Vagina (tissue), 2 donors: ENCODE measurements at places on chromosomes 3 and 15. TPM values are rescaled to one million over a fixed set of nuclear protein-coding genes. Genes with fewer than 3 reads are reported as not detected.

Gene HEG1
- 47.1 TPM for total RNA-seq

DNA sequence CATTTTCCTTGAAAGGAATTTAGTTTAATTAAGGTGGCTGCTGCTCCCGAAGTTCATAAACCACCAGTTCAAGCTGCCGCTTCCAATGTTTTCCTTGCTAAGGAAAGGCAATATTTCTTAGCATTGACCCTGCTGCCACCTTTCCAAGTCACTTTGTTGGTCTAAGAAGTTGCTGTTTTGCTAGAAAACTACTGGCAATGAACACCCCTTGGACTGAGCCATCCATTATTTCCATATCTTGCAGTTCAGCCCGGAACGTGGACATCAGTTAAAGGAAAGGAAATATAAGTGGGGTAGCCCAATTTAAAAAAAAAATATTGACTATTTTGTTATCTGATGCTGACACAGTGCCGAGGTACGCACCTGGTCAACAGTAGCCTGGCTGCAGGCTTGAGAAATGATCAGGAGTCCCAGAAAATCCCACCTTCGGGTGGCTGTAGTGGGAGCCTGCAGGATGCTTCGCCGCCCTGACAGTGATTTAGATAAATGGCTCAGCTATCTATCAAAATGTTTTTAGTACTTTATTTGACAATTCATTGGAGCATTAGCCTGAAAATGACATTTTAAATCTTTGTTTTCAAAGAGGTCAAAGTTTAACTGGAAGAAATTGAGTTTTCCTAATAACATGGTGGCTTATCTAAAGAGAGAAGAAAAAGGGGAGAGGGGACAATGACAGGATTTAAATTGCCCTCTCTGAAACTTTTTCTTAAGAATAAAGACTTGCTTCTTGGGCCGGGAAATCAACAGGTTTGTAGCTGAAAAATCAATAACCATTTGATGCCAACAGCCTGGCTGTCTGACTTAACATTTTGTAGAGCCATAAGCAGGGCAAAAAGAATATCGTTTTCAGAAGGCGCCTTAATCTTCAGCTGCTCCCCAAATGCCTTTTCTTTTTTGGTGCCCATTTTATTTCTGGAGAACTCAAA is 1.6 kb downstream of the RARB start:
- H3K36me3 ChIP-seq, result no peaks in the 10 kb centered on the region
- DNase-seq, result no peak
- H3K27me3 ChIP-seq, result no peaks in the 10 kb centered on the region
- H3K27ac ChIP-seq, result peak overlapping the region; percentile 88
- peaks cover 30% of the 10 kb centered on the region for H3K4me1 ChIP-seq
- peak overlapping the region; percentile 59 for H3K4me3 ChIP-seq

- no peaks in the 10 kb centered on the region for H3K36me3 ChIP-seq
- H3K4me3 ChIP-seq, result peak overlapping the region; percentile 83
- H3K27ac ChIP-seq, result peak overlapping the region; percentile 95
- H3K27me3 ChIP-seq, result no peaks in the 10 kb centered on the region
- H3K4me1 ChIP-seq, result peaks cover 70% of the 10 kb centered on the region
- DNase-seq, result no peak
Measured at GRCh38 chr3:128490915-128491690, 1.9 kb downstream of the GATA2 start.

GRCh38 chr3:31106204-31106603 is 211.7 kb upstream of the GADL1 start:
- no peak for DNase-seq
- H3K4me1 ChIP-seq, result no peaks in the 10 kb centered on the region
- H3K27ac ChIP-seq, result no peak overlapping the region
- no peaks in the 10 kb centered on the region for H3K27me3 ChIP-seq
- H3K36me3 ChIP-seq, result no peaks in the 10 kb centered on the region
- H3K4me3 ChIP-seq, result no peak overlapping the region

- no peak overlapping the region for H3K27ac ChIP-seq
- H3K4me3 ChIP-seq, result no peak overlapping the region
- H3K27me3 ChIP-seq, result no peaks in the 10 kb centered on the region
- no peak for DNase-seq
- no peaks in the 10 kb centered on the region for H3K4me1 ChIP-seq
Measured at GRCh38 chr3:79690072-79690471, 77.7 kb downstream of the ROBO1 start.

DNA sequence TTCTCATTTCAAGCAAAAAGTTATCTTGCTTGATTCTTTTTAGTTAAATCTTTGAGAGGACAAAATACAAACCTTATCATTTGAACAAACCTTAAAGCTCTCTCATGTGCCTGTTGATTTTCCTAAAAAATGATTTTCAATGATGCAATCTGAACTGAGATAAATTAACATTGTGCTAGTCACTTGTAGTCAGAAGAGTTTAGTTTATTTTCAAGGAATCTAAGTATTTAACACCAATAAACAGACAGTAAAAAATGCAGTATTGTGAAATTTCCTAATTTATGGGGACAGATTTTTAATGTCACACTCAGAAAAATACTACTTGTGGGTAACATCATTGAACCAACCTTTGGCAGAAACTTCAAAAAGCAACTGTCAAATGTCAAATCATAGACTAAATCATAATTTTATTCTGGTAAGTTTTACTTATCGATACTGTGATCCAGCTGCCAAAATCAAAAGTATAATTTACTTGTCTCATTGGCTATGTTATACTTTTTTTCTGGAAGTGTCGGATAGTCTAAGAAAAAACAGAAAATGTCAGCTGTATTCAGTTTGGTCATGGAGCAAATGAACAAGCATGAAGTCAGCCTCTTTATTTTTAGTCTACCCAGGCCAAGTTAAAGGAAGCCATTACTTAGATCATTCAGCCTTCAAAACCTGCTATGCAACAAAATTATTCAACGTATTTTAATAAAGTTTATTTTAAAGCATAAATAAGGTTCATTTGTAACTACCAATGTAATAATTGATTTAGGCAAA is 52.4 kb upstream of the FNDC3B start:
- no peak for DNase-seq
- H3K4me1 ChIP-seq, result peaks cover 15% of the 10 kb centered on the region
- H3K27me3 ChIP-seq, result no peaks in the 10 kb centered on the region

GRCh38 chr3:195751560-195751959 is 30.8 kb downstream of the MUC20 start:
- DNase-seq, result no peak
- H3K4me3 ChIP-seq, result no peak overlapping the region
- peaks cover 4% of the 10 kb centered on the region for H3K4me1 ChIP-seq
- H3K36me3 ChIP-seq, result no peaks in the 10 kb centered on the region

DNA sequence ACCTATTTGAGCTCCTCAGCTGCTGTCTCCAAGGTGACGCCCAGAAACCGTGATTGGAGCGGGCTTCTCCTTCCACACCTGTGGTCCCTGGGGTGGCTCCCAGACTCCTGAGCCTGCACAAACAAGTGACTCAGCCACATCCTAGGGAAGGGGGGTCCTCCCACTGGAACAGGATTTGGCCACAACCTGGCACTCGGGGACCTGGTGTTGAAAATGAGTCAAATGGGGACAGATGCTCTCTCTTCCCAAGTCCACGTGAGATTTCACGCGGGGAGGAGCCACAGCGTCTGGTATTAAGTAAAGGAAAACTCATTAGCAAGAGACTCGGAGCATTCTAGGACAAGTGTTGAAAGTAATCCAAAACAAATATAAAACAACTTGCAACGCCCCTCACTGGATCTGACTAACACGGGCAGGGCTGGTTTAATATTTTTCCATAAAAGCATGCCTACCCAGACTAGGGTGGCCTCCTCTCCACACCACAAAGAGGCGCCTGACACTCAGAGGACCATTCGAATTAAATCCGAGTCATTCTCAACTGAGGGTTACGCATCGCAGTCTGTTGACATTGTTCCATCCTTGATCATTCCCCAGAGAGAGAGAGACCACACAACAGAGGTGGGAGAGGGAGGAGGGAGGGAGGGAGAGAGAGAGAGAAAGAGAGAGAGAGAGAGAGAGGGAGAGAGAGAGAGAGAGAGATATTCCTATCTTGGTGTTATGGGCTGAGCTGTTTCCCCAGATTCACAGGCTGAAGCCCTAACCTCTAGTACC is 74.4 kb downstream of the MGLL start:
- DNase-seq, result no peak
- H3K27me3 ChIP-seq, result no peaks in the 10 kb centered on the region
- H3K4me1 ChIP-seq, result peaks cover 47% of the 10 kb centered on the region
- peak overlapping the region; percentile 76 for H3K27ac ChIP-seq
- no peak overlapping the region for H3K4me3 ChIP-seq
- no peaks in the 10 kb centered on the region for H3K36me3 ChIP-seq

DNA sequence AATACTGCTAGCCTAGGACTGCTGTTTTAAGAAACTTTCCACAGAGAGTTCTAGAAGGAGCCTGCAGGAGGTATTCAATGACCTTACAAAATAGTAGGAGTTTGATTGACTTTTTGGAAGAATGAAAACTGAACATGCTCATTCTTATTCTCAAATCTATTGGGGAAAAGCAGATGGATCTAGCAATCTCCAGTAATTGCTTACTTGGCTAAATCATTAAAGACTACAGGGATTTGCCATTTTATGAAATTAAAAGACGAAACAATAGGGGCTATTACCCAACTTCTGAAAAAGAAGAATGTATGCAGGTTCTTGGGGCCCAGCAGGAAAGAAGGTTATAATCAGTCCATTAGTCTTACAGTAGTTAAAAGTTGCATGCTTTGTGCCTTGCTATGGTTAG is 29.9 kb upstream of the PEX5L start:
- H3K4me1 ChIP-seq, result no peaks in the 10 kb centered on the region
- no peaks in the 10 kb centered on the region for H3K27me3 ChIP-seq
- no peaks in the 10 kb centered on the region for H3K36me3 ChIP-seq
- no peak overlapping the region for H3K27ac ChIP-seq
- no peak for DNase-seq

GRCh38 chr15:101038327-101039003 is 119.3 kb downstream of the LRRK1 start:
- no peaks in the 10 kb centered on the region for H3K27me3 ChIP-seq
- H3K4me3 ChIP-seq, result no peak overlapping the region
- H3K27ac ChIP-seq, result no peak overlapping the region
- H3K36me3 ChIP-seq, result peaks cover 10% of the 10 kb centered on the region
- no peaks in the 10 kb centered on the region for H3K4me1 ChIP-seq

DNA sequence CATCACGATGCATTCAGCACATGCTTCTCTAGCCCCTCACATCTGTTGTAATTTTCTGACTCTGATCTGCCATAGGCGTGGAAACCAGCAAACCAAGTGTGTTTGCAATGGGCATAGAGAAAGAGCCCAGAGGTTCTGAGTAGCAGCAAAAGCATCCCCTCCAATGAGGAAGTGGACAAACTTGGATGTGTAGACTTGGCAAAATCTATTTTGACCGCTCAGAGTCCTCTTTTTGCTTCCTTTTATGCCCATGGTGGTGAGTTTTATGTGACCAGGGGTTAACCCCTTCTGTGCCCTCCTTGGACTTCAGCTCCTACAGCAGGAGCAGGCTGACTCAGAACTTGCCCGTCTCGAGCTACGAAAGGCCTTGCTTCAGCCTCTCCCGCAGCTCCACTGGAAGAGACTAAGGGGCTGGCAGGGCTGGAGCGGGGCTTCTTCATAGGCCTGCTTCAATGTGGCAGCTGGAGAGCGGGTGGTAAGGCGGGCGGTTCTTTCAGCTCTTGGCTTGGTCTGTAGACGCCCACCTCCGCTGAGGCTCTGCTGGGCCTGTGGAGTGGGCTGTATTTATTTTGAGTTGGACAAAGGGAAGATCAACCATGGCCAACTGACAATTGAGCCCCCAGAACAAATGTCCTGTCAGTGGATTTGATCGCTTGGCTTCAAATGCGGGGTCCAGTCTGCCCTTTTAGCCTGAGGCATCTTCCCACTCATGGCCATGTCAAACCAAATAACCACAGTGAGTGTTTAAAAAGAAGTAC is 6.5 kb upstream of the ETV5 start:
- peaks cover 4% of the 10 kb centered on the region for H3K4me1 ChIP-seq
- no peak for DNase-seq
- H3K27me3 ChIP-seq, result no peaks in the 10 kb centered on the region
- H3K27ac ChIP-seq, result no peak overlapping the region
- no peaks in the 10 kb centered on the region for H3K36me3 ChIP-seq

- no peaks in the 10 kb centered on the region for H3K4me1 ChIP-seq
- no peak overlapping the region for H3K27ac ChIP-seq
- H3K4me3 ChIP-seq, result no peak overlapping the region
- no peaks in the 10 kb centered on the region for H3K36me3 ChIP-seq
Measured at GRCh38 chr3:183315739-183316138, 62.7 kb downstream of the B3GNT5 start.

DNA sequence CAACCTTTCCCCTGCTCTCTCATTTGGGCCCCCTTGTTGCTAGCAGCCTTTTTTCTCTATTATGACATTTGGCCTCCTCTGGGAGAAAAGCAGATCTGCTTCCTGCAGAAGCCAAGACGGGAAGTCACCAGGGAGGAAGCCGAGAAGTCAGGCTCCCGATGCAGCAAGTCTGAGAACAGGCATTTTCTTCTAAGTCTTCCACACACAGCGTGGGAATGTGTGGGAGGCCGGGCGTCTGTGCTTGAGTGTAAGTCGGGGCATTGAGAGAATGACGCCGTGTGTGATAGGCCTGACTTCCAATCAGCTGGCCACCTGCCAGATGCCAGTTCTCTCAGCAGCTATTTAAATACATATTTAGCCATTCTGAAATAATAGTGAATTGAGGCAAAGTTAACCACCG is 75.8 kb upstream of the FAM98B start:
- DNase-seq, result no peak
- H3K36me3 ChIP-seq, result no peaks in the 10 kb centered on the region
- no peak overlapping the region for H3K4me3 ChIP-seq
- H3K27ac ChIP-seq, result peak overlapping the region; percentile 31

Gene KNG1
- total RNA-seq, result not detected

- no peak for DNase-seq
- H3K27ac ChIP-seq, result no peak overlapping the region
- H3K27me3 ChIP-seq, result no peaks in the 10 kb centered on the region
Measured at GRCh38 chr3:40869013-40869412, 330.3 kb upstream of the CTNNB1 start.

Gene ESYT3
- total RNA-seq, result 2.0 TPM

- no peak for DNase-seq
- H3K36me3 ChIP-seq, result no peaks in the 10 kb centered on the region
- peaks cover 26% of the 10 kb centered on the region for H3K4me1 ChIP-seq
- no peaks in the 10 kb centered on the region for H3K27me3 ChIP-seq
- H3K27ac ChIP-seq, result peak overlapping the region; percentile 31
- no peak overlapping the region for H3K4me3 ChIP-seq
Measured at GRCh38 chr3:11282250-11283138, 10.3 kb downstream of the ATG7 start.

Gene CD47
- total RNA-seq, result 51.3 TPM

DNA sequence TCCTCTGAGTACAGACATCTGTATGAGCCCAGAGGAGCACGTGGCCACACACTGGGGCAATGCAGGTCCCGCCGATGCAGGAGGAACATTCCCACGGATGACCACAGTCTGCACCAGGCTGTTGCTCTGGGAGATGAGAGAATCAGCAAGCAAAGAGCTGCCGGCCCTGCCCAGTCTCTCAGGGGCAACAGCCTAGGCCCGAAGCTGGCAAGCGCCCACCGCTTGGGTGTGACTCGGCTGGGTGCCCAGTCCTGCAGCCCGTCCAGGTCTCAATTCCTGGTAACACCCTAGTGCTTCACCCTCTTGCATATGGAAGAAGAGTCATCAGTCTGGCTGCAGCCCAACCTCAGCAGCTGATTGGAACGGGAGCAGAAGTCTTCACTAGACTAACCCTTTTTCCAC is 153.7 kb upstream of the HES1 start:
- H3K36me3 ChIP-seq, result no peaks in the 10 kb centered on the region
- H3K4me1 ChIP-seq, result peaks cover 37% of the 10 kb centered on the region
- H3K27ac ChIP-seq, result no peak overlapping the region

GRCh38 chr3:74023395-74023794 is 398.7 kb upstream of the PDZRN3 start:
- H3K27me3 ChIP-seq, result no peaks in the 10 kb centered on the region
- no peaks in the 10 kb centered on the region for H3K36me3 ChIP-seq
- no peaks in the 10 kb centered on the region for H3K4me1 ChIP-seq
- H3K27ac ChIP-seq, result no peak overlapping the region
- no peak for DNase-seq
